ENCODE measurements at places on chromosomes 6 and 20.

GRCh38 chr6:21202521-21202920 is 391.0 kb upstream of the SOX4 start:
- DNase-seq, result no peak

DNA sequence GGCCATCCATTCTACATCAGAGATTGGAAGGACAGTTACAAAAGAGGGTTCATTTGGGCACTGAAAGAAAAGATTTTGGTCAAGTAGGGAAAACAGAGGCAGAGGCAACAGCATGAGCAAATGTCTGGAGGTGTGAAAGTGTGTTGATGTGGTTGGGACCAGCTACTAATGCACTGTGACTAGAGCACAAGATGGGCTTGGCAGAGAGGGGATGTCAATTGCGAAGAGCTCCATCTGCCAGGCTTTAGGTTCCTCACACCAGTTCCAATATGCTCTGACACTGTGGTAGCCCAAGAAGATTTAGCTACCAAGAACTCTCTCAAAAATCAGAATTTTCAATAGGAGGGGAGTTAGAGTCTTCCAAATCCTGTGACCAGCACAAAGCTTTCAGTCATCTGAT is 42.1 kb downstream of the TRAF3IP2 start:
- DNase-seq, result no peak

DNA sequence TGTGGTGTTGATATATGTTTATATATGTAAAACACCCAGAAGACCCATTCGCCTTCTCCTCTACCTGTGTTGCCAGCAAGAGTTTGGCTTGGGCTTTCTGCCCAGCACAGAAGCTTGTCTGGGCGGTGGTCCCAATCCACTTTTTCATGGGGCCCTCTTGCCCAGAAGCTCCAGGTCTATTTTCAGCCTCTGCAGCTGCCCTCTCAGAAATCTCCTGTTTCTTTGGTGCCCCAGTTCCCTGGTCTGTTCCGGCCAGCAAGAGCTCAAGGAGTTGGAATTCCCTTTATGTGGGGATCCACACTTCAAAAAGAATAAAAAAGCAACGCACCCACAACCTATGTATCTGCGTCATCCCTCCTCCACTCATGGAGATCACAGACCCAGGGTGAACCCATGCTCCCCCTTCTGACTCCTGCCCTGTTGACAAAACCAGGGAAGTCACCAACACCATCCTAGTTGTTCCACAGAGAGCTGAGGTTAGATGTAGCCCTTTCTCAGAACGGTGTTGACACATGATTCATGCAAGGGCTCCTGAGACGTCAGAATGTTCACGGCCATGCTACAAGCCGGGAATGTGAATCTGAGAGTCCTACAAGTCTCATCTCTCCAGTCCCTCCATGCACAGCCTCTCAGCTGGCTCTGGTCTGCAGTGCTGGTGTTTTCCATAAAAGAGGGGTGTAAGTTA is 156.8 kb upstream of the RIN2 start:
- DNase-seq, result no peak

GRCh38 chr6:26394289-26394688 is 7.8 kb upstream of the BTN3A1 start:
- DNase-seq, result no peak

DNA sequence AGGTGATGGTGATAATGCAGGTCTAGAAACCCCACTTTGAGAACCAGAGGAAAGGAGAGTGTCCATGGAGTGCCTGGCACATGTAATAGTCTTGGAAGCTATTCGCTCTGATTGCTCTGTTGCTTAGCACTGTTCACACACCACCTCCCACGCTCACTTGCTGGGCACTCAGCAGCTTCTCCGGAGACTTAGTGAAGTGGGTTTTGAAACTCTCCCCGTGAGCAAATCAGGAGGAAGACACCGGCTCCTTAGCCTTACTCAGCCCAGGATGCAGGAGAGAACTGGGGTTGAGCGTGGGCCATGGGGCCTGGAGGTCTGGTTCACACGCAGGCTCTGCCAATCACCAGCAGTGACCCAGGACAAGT is 22.2 kb downstream of the BMP7 start:
- no peak for DNase-seq

Measured in stimulated activated CD8-positive, alpha-beta memory T cell treated with anti-CD3 and anti-CD28 coated beads, Interleukin-12 subunit alpha, Interleukin-12 subunit beta, amount 100 ng/mL, for 1 hour (primary cell).